ENCODE measurements at places on chromosomes 1 and 21.

DNA sequence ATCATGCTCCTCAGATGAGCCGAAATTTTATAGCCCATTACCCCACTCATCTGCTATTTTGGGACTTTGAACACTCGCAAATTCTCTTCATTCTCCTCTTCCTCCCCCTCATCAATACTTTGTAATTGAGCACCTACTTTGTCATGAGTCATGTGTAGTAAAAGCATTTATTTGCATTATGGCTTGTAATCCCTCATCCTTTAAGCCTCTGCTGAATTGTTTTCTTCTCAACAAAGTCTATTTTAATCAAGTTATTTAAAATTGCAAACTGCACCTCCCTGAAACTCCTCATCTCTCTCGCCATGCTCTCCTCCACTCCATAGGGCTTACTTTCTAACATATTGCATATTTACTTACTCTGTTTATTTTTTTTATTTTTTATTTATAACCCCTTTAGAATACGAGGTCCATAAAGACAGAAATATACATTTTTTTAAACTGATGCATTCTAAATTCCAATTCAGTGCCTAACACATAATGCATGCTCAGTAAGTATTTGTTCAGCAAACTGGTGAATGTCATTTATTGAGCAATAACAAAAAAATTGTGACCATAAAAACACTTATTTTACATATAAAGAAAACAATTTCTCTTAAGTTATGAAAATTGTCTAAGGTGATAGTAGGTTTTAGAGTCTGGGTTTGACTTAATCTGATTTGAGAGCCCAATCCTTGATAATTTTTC, 161.7 kb downstream of the FASLG start:
- no peak for DNase-seq

- no peak for DNase-seq
These were observed 12.7 kb upstream of the PARS2 start for GRCh38 chr1:54777011-54777410.

DNA sequence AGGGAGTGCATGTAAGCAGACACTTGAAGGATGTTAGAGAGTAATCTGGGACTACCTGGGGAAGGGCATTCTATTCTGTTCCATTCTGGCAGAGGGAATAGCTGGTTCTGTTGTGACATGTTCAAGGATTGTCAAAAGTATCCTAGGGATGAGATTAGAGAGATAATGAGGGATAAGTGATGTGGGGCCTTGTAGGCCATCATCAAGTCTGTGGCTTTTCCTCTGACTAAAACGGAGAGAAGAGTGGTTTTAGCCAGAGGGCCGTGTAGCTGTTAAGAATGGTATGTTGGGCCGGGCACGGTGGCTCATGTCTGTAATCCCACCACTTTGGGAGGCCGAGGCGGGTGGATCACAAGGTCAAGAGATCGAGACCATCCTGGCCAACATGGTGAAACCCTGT, 23.6 kb downstream of the TGFB2 start:
- no peak for DNase-seq

DNA sequence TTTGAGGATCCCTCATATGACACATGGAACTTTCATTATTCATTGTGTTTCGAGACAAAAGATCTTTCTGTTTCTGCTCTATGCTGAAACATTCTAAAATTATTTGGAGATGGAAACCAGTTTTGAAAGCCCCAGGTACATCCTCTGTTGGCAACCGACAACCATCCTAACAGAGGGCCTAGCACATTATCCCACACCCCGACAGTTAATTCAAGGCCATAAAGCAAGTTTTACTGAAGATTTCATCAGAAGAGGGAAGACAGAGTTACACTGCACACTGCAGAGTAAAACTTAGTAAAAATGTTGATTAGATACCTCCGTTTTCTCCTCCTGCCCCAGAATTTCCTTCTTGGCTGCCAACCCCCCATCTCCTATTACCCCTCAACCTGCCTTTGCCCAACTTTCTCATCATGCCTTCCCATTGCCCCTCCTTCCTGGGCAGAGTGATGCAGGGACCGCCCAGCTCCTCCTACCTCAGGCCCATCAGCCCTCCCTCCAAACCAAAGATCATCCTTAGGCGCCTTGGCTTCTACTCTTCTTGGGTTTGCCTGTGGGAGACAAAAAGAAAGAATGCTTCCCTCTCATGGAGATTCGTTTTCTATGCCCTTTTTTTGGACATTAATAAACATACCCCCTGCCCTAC, 52.9 kb upstream of the CITED4 start:
- DNase-seq: no peak

DNA sequence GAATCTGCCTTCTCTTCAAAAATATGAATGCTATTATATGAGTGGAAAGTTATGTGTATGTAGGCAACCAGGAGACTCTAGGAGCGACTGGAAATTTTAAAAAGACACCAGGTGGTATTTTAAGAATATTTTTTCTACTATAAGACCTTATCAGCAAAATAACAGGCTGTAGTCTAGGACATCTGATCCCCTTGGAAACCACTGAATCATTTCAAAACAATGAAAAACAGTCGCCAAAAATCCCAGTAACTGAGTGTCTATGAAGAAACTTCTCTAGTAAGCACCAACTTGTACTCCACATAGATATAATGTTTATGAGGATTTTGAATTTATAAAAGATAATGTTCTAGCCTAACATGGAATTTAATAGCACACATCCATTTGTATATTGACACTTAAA, 358.5 kb downstream of the GPATCH2 start:
- DNase-seq: no peak

GRCh38 chr21:39840373-39841097, 26.7 kb upstream of the PCP4 start:
- no peak for DNase-seq

- no peak for DNase-seq
These were observed 33.0 kb downstream of the MRAP start for GRCh38 chr21:32331444-32332305.
